ENCODE measurements at places on chromosomes 4 and X.

DNA sequence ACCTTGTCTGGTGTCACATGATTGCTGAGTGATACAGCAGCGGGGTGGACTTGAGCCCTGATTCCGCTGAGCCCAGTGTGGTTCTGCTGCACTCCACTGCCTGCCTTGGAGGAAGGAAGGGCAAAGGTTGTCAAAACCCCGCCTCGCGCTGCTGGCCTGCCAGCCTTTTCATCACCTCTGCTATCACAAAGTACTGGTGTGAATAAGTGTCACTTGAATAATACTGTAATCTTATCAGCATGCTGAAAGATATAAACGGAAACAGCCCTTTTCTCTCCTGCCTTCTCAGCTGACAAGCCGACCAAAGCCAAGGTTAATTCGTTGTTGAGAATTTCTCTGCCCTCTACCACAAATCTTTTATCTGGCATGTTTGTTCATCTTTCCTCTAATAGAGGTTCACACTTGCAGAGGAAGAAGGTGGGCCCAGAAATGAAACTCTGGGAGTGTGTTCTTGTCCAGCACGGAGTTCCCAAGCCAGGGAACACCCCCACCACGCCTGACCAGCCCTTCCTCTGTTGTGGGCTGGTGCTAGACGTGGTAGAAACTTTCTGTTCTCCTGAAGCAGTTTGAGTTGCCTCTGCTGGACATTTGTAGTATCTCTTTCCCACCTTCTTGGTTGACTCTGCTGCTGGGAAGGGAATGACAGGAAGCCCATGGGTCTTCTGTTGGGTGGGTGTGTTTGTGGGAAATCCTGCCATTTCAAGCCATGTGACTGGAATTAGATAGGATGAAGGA, 21.5 kb downstream of the FHDC1 start:
- peak; percentile 23 for DNase-seq

- DNase-seq, result peak; percentile 9
Measured at GRCh38 chr4:149836546-149836945, 20.9 kb upstream of the IQCM start.

GRCh38 chr4:148779771-148780170, 337.6 kb upstream of the NR3C2 start:
- no peak for DNase-seq

DNA sequence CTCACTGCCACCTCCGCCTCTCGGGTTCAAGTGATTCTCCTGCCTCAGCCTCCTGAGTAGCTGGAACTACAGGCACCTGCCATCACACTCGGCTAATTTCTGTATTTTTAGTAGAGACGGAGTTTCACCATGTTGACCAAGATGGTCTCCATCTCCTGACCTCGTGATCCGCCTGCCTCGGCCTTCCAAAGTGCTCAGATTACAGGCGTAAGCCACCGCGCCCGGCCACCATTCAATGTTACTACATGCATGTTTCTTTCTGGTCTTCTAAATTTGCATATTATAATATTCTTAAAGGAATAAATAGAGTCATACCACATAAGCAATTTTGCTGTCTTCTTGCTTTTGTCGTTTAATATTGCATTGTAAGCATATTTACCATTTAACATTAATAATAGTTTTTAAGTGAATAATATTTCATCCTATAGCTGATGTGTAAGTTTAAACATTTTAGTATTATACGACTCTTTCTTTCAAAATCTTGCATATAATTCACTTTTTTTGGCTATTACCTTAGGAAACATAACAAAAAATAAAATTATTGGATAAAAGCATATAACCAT, 1270.4 kb downstream of the ADGRL3 start:
- DNase-seq, result no peak

DNA sequence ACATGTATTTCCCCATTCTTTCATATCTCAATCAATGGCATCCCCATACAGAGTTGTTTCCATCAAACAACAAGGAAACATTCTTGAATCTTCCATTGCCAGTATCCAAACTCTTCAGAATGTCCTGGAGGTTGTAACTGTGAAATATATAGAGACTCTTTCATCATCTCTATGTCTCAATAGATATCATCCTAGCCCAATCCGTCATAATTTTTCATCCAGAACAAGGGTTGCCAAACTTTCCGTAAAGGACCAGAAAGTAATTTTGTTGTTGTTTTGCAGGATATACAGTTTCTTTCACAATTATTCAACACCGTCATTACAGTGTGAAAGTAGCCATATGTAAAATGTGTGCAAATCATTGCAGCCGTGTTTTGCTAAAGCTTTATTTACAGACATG, 15.2 kb upstream of the CXCL6 start:
- DNase-seq, result no peak

GRCh38 chr4:81084029-81084428, 53.5 kb downstream of the BMP3 start:
- peak; percentile 57 for DNase-seq

- DNase-seq, result peak; percentile 19
Measured at GRCh38 chrX:6026980-6027379, 201.7 kb downstream of the NLGN4X start.

GRCh38 chr4:163391756-163392155, 48.1 kb downstream of the NPY5R start:
- DNase-seq, result no peak

GRCh38 chr4:156261230-156261629, 307.6 kb upstream of the CTSO start:
- DNase-seq, result peak; percentile 10

DNA sequence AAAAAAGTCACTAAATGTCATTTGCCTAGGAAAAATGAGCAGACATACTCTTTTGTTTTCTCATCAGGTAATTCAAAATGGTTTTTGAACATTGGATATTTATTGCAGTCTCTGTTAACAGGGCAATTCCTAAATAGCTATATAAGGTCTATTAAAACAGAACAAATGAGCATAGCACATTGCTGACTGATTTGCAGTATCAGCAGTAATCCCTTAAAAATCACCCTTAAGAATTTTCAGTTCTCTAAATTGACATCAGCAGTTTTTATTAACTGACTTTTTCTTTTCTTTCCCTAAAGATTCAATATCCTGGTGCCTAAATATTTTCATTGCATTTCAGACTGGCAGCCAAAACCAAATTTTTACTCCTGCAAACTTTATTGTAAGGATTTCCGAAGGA, 270.2 kb downstream of the FSTL5 start:
- no peak for DNase-seq

GRCh38 chr4:650951-651883, 22.9 kb downstream of the ATP5ME start:
- DNase-seq, result peak; percentile 30

DNA sequence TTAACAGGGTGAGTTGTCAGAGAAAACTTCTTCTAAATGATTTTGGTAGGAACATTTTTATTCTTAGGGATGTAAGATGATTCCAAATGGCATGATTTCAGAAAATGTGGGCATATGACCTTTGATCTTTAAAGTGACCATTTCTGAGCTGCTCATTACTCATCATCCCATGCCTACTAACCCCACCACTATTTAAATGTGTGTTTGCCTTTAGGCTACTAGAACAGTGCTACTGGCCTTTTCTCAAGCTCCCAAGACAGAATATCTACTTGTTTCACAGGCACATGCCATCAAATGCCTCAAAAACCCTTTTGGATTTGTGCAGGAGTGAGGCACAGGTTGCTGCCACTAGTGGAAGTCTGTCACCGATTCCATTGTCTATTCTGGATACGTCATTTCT, 428.2 kb downstream of the ADAM29 start:
- peak; percentile 13 for DNase-seq

DNA sequence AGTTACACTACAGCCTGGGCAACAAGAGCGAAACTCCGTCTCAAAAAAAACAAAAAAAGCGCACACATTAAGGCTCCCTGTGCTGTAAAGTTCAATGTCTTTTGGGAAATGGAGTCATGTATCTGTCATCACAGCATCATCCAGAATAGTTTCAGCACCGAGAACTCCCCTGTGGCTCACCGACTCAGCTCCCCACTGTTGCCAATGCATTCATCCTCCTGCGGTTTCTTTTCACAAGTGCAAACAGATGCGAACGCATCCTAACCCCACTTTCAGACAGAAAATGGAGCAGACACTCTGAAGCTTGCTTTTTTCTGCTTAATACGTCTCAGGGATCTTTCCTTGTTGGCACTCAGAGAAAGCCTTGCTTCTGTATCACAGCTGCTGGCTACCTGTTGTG, 13.8 kb upstream of the SH3TC1 start:
- no peak for DNase-seq

DNA sequence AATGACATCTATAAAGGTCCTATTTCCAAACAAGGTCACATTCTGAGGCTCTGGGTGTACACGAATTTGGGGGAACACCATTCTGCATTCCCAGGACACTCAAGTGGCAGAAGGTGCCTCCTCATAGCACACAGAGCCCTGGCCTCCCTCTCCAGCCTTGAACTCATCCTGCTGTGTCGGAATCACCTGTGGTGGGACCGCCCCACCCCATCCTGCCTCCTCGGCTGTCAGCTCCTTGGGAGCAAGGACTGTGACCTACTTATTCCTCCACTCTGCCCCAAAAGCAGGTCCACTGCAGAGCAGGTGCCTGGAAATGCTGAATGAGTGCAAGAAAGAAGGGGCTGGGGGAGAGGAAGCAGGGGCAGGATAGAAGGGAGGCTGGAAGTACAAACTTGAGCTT, 33.5 kb downstream of the HTRA3 start:
- DNase-seq, result no peak

DNA sequence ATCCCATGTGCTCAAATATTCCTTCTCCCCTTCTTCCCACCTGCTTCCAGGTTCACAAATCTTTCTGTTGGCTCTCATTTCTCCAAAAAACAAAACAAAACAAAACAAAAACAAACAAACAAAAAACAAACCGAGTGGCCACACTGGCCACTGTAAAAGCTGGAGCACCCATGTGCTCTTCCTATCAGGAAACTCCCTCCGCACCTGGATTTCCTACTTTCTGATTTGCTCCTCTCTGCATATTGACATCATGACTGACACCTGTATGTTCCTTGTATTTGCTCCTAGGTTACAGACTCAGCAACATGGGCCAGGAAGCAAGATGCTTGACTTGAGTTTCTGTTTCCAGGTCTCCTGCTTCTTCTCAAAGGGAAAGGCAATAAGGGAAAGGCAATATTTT, 258.8 kb downstream of the GPC3 start:
- DNase-seq, result peak; percentile 46

DNA sequence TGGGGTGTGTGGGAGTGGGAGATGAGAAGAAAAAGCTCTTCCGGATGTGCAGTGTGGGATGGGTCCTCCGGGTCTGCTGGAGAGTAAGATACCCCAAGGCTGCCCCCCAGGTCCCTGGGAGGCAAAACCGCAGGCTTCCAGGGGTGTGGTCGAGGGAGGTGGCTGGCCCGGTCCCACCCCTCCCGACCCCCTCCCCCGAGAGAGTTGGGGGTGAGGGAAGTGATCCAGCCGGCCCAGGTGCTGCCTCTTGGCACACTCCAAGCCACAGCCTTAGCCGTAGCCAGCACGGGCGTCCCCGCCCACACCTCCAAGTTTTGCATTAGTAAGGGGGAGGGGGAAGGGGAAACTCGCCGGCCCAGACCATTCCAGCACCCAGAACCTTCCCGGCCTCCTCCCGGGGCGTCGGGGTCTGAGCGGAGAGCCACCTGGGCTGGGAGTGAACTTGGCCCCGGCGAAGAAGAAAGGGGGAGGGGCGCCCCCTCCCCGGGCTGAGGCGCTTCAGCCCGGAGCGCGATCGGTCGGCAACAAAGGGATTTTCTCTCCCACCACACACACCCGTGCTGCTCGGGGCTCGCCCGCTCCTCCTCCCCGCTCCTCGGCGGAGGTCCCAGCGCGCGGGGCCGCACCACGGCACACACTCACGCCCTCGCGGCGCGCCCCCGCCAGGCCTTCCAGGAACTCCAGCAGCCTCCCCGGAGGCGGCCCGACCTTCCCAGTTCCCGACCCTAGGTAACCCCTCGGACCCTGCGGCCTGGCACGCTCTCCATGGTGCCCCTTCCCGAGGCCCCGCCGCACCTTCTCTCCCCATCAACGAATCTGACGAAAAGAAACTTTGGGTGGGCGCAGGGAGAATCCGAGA, 14.4 kb downstream of the BCOR start:
- DNase-seq, result peak; percentile 20

DNA sequence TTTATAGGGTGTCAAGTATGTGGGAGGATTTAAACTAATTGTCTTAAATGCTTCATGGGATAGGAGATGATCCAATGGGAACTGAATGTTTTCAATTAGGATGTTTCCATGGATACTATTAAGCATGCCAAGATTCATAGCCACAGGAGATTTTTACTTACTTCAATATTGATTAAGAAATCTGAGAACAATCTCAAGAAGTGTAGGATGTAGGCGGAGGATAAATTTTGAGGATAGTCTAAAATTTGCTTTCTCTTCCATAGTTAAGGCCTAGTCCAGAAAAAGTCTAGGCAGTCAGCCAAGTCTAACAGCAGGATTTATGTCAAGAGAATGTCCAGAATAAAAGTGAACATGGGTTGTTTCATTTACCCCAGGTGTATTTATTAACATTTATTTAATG, 32.8 kb downstream of the REPS2 start:
- DNase-seq, result no peak

- no peak for DNase-seq
Measured at GRCh38 chr4:185404031-185404430, 7.4 kb downstream of the ANKRD37 start.

- DNase-seq, result no peak
Measured at GRCh38 chr4:96675896-96676295, 836.0 kb downstream of the PDHA2 start.

GRCh38 chr4:136113921-136114320, 1418.4 kb downstream of the PCDH18 start:
- DNase-seq, result no peak

DNA sequence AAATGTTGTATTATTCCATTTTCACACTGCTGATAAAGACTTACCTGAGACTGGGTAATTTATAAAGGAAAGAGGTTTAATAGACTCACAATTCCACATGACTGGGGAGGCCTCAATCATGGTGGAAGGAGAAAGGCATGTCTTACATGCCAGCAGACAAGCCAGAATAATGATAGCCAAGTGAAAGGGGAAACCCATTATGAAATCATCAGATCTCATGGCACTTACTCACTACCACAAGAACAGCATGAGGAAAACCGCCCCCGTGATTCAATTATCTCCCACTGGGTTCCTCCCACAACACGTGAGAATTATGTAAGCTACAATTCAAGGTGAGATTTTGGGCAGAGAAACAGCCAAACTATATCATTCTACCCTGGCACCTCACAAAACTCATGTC, 2535.1 kb downstream of the ARAP2 start:
- DNase-seq, result peak; percentile 85

- DNase-seq, result no peak
Measured at GRCh38 chr4:48877827-48878535, 28.6 kb downstream of the OCIAD2 start.

DNA sequence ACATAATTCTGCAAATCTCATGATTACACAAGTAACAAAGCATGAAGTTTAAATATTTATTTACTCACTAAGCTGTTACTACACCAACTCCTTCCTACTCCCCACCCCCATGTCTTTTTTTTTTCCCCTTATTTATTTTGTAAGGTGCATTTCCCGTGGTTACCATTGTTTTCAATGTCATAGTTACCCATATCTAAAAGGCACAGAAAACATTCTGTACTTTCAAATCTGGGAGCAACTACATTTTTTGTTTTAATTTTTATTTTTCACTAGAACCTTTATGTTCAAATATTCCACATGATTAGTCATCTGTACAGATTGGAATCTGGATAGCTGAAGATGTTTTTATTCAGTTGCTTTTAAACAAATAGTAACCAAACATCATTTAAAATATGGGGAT, 62.8 kb downstream of the PPP3CA start:
- DNase-seq, result peak; percentile 18

GRCh38 chr4:82744284-82744968, 54.2 kb downstream of the SCD5 start:
- peak; percentile 96 for DNase-seq
